ENCODE measurements at places on chromosomes 2 and 18.
A peak's percentile ranks its signal among the peaks of the same experiment; 100 is the strongest.

DNA sequence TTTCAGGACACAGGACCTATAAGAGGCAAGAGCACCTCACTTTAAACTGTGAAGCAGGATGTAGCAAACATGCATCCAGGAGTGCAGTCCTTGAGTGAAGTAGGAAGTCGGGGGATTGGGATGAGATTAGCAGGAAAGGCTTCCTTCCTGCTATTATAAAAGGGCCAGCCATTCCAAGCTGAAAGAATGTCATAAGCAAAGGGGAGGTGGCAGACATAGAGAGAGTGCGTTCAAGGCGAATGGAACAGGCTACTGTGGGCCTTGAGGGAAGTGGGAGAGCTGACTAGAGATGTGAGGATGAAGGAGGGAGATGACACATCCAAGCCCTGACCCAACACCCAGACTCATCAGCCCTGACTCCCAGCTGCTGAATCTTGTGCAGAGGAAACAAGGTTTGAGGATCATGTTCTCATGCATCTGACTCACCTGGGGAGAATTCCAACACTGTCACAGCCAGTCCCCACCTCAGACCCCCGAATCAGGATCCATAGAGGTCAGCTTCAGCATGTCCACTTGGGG is 63.9 kb downstream of the GYPC start:
- no peak for DNase-seq
- H3K27ac ChIP-seq, result no peak overlapping the region
- H3K4me3 ChIP-seq, result no peak overlapping the region
- no peaks in the 10 kb centered on the region for H3K27me3 ChIP-seq

DNA sequence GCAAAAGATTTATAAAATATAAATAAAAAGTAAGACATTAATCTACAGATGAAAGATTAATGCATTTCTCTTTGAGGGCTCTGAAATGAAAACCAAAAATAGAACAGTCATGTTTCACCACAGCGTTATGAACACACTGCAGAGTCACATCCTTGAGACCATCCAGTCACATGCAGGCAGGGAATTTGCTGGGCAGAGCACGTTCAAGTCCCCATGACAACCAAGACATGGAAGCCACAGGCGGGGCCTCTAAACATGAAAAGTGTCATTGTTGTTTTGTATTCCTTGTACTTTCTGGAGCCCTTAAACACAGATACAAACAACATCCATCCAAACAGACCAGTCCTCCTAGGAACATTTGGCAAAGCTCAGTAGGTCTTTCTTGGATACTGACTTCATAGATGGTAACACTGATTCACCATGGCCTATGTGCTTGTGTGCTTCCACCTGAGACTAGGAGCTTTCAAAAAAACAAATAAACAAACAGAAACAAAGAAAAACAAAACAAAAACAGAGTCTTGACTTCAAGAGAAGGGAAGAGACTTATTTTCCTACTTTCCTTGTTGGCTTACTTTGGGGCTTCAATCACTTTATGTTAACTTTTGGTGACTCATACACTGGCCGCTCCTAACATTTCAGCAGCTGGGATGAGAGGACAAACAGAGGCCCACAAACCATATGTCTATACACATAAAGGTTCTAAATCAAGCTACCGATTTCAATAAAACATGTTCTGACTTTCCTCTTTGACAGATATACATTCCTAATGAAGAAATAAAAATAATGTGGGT is 99.5 kb upstream of the CCDC85A start:
- H3K36me3 ChIP-seq, result no peaks in the 10 kb centered on the region
- no peak overlapping the region for H3K4me3 ChIP-seq
- H3K27me3 ChIP-seq, result peaks cover 2% of the 10 kb centered on the region

DNA sequence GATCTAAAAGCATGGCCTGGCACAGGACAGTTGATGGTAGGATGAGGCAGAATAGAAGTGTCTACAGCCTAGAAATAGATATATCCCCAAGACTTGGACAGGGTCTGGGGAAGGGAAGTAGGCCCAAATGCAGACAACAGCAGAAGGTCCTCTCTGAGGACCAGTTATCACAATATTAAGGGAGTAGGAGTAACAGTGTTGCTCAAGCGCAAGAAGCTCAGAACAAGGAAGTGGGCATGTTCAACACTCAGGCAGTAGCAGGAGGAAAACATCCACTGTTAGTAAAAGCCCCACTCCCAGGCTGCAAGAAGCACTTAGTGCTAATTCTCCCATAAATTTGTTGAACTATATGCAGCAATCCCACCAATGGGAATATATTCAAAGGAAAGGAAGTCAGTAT is 314.7 kb downstream of the METTL4 start:
- no peaks in the 10 kb centered on the region for H3K36me3 ChIP-seq
- no peak for DNase-seq
- H3K4me3 ChIP-seq, result no peak overlapping the region

- peaks cover 28% of the 10 kb centered on the region for H3K4me1 ChIP-seq
- H3K27ac ChIP-seq, result no peak overlapping the region
- H3K27me3 ChIP-seq, result peaks cover 66% of the 10 kb centered on the region
- no peak for DNase-seq
- H3K36me3 ChIP-seq, result no peaks in the 10 kb centered on the region
These were observed 92.0 kb upstream of the BCL2L11 start for GRCh38 chr2:111028720-111029119.

DNA sequence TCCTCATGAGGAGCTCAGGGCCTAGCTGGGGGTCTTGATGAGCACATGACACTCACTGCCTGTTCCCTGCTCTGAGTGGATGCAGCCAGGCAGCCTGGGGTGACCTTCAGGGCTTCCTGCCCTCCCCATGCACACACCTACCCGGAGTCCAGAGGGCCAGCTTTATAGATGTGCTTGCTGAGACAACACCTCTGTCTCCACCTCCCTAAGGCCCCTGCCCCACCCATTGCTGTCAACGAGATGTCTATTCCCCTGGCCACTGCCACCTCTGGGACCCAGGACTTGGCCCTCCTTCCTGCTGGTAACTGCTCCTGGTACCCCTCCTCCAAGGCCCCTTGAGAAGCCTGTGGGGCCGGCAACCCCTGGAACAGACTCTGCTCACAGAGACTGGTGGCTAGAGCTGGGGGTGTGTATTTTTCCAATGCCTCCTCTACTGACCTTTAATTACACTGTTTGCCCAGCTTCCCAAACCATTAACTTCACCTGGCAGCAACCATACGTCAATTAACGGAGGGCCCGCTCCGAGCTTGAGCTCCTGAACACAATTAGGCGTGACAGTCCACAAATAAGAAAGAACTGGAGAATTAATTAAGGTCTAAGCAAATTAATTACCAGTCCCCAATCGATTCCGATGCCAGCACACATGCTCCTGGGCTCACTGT is 66.3 kb downstream of the EMX1 start:
- H3K27me3 ChIP-seq, result no peaks in the 10 kb centered on the region
- H3K4me1 ChIP-seq, result no peaks in the 10 kb centered on the region
- no peak overlapping the region for H3K27ac ChIP-seq
- DNase-seq, result no peak
- no peaks in the 10 kb centered on the region for H3K36me3 ChIP-seq

- no peaks in the 10 kb centered on the region for H3K4me1 ChIP-seq
- H3K36me3 ChIP-seq, result no peaks in the 10 kb centered on the region
- no peak overlapping the region for H3K27ac ChIP-seq
- H3K4me3 ChIP-seq, result no peak overlapping the region
- H3K27me3 ChIP-seq, result no peaks in the 10 kb centered on the region
- no peak for DNase-seq
These were observed 232.3 kb upstream of the MYT1L start for GRCh38 chr2:2563309-2563860.

DNA sequence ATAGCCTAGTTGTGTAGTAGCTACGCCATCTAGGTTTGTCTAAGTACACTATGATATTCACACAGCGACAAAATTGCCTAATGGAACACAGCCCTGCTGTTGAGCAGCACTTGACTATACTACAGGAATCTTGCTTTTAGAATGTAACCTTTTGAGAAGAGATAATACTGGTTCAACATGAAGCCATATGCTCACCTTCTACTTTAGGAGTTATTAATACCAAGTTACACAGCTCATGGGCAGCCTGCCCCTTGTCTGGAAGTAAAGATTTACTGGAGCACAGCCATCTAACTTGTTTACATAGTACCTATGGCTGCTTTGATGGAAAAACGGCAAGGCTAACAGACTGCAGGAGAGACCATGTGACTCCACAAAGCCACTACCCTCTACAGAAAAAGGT is 174.8 kb downstream of the DYM start:
- peaks cover 33% of the 10 kb centered on the region for H3K36me3 ChIP-seq
- no peak overlapping the region for H3K4me3 ChIP-seq
- no peaks in the 10 kb centered on the region for H3K4me1 ChIP-seq
- H3K27ac ChIP-seq, result no peak overlapping the region

- no peak overlapping the region for H3K27ac ChIP-seq
- no peaks in the 10 kb centered on the region for H3K36me3 ChIP-seq
- no peak overlapping the region for H3K4me3 ChIP-seq
- H3K27me3 ChIP-seq, result no peaks in the 10 kb centered on the region
- no peak for DNase-seq
These were observed 99.7 kb downstream of the SLC8A1 start for GRCh38 chr2:40352041-40352702.

DNA sequence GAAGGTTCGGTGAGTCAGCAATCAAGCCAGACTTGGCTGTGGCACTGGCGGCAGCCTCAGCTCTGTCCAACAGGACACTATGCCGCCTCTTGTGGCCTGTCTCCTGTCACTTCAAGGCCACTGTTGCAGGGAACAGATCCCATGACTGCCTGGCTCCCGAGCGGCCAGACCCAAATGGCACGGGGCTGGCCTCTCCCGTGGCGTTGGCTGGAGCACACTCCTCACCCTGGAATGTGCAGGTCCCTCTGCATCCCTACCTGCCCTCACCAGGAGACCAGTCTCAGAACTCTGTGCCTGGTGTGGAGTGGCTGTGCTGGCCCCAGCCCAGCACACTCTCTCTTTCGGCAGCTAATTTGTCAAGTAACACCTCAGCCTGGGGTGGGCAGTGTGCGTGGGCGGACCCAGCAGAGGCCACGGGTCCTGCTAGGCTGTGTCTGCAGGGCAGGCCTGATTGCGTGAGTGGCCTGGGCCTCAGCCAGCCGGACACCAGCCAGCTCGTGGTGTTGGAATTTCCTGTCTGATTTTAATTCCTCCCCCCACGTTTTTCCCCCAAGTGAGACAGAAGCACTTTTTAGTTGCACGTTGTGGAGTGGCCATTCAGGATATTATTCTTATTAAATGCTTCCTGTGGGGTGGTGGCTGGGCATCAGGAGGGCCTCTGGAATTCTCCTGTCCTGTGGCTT is 179.3 kb downstream of the GLI2 start:
- no peak for DNase-seq
- H3K4me3 ChIP-seq, result no peak overlapping the region
- no peaks in the 10 kb centered on the region for H3K36me3 ChIP-seq
- H3K4me1 ChIP-seq, result no peaks in the 10 kb centered on the region
- no peak overlapping the region for H3K27ac ChIP-seq

- no peaks in the 10 kb centered on the region for H3K36me3 ChIP-seq
- H3K27me3 ChIP-seq, result peaks cover 10% of the 10 kb centered on the region
- DNase-seq, result no peak
These were observed 83.3 kb downstream of the INSIG2 start for GRCh38 chr2:118171546-118171945.

DNA sequence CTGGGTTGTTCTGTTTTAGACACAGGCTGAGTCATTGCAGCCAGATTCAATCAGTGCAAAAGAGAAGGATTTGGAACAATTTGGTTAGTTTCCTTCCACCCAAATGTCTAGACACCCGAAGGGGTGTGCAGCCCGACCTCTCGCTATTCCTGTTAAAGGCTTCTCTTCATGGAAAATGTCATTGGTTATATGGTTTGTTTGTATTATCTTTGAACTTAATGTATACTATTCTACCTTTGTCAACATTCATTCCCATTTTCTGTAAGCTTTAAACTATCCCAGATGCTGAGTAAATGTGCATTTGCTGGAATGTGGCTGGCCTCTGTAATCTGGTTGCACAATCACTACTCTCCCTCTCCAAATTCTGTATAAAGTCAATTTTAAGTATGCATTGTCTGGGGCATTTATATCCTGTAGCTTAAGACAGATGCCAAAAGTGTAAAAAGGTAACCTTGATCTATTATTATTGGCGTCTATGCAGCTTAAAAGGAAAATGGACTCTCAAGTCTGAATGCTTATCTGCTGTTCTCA is 80.4 kb upstream of the RND3 start:
- H3K27ac ChIP-seq, result no peak overlapping the region
- no peak overlapping the region for H3K4me3 ChIP-seq
- H3K36me3 ChIP-seq, result no peaks in the 10 kb centered on the region
- no peaks in the 10 kb centered on the region for H3K4me1 ChIP-seq
- no peak for DNase-seq

GRCh38 chr2:132448771-132449170 is 32.2 kb downstream of the GPR39 start:
- no peak overlapping the region for H3K4me3 ChIP-seq
- H3K36me3 ChIP-seq, result no peaks in the 10 kb centered on the region
- no peak for DNase-seq

DNA sequence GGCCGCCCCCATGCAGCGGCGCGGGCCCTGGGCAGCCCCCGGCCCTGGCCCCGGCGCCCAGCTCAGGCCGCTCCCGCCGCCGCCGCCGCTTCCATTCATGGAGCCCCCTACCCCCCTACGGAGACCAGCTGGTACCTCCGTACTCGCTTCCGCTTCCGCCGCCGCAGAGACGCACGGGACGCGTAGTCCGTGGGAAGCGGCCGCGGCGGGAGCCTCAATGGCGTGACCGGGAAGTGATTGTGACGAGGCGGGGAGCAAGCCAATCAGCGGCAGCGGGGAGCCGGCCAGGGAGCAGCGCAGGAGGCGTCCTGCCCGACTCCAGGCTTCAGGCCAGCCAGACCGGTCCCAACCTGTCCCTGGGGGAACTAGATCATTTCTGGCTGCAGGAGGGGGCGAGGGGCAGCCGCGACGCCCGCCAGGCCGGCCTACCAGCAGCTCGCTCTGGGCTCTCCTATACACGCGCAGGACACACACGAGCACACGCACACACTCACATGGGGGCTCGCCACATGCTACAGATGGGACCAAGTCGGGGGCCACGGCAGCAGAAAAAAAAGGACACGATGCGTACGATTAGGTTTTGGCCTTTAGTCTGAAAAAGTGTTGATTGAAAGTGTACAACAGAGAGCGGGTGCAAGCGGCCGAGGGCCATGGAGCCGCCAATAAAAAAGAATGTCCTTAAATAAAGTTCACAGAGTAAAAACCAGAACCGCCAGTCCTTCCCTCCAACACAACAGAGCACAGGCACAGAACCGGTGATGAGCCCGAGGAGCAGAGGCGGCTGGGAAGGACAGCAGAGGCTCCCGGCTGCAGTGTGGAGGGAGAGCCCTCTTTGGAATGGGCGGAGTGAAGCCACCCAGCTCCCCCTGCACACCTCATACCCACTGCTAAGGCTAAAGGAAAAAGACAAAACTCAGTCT is at the start of gene ZNF513:
Gene ZNF513 (minus strand): TSS at position 109 of the 920 bp plus-strand sequence. CDS start 208 bp downstream, outside the sequence.
- peaks cover 45% of the 10 kb centered on the region for H3K4me1 ChIP-seq
- peak; percentile 92 for DNase-seq
- H3K36me3 ChIP-seq, result peaks cover 97% of the 10 kb centered on the region
- peak within 1 kb of the TSS; percentile 97 for H3K27ac ChIP-seq
- no peaks in the 10 kb centered on the region for H3K27me3 ChIP-seq

- peaks cover 28% of the 10 kb centered on the region for H3K27me3 ChIP-seq
- DNase-seq, result no peak
- H3K4me3 ChIP-seq, result no peak overlapping the region
- H3K36me3 ChIP-seq, result no peaks in the 10 kb centered on the region
- no peaks in the 10 kb centered on the region for H3K4me1 ChIP-seq
- no peak overlapping the region for H3K27ac ChIP-seq
These were observed 10.3 kb downstream of the GALNT14 start for GRCh38 chr2:31127931-31128330.

GRCh38 chr18:3014503-3015203 is 1.7 kb upstream of the LPIN2 start:
- H3K27me3 ChIP-seq, result no peaks in the 10 kb centered on the region
- peak overlapping the region; percentile 32 for H3K27ac ChIP-seq
- DNase-seq, result no peak
- H3K4me3 ChIP-seq, result no peak overlapping the region
- H3K36me3 ChIP-seq, result peaks cover 27% of the 10 kb centered on the region

All from activated T-cell treated with anti-CD3 and anti-CD28 coated beads, Interleukin-2, amount 50 U/mL, for 24 hours (primary cell).